ENCODE measurements at places on chromosomes 2 and 18. TPM values are rescaled to one million over a fixed set of nuclear protein-coding genes. Genes with fewer than 3 reads are reported as not detected.

The ZNG1B gene
- 44.0 TPM for total RNA-seq

The RHOB gene
- total RNA-seq = 8.9 TPM

GRCh38 chr18:34623557-34623956 lies 86.5 kb upstream of the DTNA start:
- DNase-seq = no peak

GRCh38 chr2:220753486-220753885 lies 818.6 kb downstream of the EPHA4 start:
- no peak for DNase-seq

The CD226 gene
- 94.6 TPM for total RNA-seq

DNA sequence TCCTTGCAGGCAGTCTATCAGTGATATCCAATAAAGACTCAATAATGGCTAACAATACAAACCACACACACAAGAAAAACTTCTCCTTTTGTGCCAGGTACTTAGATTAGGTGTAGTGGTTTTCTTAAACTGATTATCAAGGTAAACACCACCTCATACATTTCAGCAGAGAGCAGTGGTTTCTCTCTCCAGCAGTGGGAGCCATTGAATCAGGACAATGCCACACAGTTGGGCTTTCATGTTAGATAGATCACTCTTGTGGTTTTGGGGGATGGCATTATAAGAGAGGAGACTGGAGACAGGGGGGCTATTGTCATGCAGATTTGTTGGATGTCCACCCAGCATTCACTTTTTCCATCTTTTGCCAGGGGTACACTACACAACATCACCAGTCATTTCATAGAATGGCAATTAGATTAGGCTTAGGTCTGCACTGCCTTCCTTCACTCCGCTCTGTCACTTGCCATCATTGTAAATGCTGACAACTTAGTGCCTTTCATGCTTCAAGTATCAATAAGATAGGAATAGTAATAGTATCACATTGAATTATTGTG lies 13.6 kb upstream of the IRS1 start:
- DNase-seq = no peak

The CXCR1 gene
- total RNA-seq = not detected

DNA sequence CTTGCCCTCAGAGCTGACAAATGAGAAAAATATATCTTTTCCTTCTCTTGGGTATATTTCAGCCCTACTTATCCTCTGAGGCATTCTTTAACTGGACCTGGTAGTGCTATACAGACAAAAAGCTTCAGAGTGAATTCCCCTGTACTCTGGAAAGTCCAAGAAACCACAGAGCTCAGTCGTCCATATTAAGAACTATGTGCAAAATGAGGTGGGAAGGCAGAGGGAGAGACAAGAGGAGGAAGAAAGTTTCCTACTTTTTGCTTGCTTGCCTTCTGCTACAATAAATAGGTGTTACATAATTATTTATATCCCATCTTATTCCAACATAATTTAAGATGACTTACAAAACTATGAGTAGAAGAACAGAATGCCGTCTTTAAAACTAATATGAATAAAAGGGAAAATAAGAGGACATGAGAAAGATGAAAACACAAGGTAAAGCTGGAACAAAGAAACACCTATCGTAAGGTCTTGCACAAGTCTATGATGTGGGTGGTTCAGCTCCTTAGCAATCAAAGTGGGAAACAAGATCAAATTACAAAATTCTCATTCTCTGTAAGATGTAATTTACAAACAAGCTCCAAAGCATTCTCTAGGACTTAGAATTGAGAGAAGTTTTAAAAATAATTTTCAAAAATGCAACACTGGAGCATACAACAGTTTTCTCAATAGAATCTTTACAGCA lies 97.9 kb downstream of the BAZ2B start:
- DNase-seq = no peak

GRCh38 chr2:85503168-85503850 lies 35.7 kb upstream of the MAT2A start:
- DNase-seq = no peak

The FSHR gene
- not detected for total RNA-seq

DNA sequence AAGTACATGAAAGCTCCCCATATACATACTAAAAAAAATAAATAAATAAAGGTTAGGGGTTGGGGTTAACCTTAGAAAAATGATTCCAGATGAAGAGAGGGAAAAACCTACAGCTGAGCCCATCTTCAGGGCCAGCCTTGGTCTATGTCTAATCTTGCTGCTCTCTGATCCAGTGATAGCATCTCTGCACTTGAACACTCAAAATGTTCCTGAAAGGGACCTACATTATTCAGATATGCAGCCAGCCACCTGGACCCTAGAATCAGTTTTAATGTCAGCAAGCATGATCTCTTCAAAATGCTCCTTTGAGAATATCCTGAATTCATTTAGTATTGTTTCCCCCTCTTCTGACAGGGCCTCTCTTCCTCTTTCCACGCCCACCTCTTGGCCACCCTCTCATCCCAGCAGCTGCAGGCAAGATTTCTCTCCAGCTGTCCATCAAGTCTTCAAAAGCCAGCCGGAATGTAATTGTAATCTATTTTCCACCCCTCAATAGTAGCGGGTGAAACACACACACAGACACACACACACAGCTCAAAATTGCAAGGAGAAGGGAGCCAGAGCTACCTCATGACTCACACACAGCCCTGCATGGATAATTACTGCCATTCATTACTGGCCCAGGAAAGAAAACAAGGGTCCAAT lies 135.5 kb downstream of the MYO3B start:
- no peak for DNase-seq

The RFTN2 gene
- not detected for total RNA-seq

The OTX1 gene
- total RNA-seq = not detected

- DNase-seq = peak; percentile 82
Observed at GRCh38 chr2:65055422-65056214, 598 bp upstream of the CEP68 start.

- no peak for DNase-seq
Observed at GRCh38 chr2:25387876-25388449, 46.2 kb upstream of the DNMT3A start.

The ABHD1 gene
- 2.1 TPM for total RNA-seq

DNA sequence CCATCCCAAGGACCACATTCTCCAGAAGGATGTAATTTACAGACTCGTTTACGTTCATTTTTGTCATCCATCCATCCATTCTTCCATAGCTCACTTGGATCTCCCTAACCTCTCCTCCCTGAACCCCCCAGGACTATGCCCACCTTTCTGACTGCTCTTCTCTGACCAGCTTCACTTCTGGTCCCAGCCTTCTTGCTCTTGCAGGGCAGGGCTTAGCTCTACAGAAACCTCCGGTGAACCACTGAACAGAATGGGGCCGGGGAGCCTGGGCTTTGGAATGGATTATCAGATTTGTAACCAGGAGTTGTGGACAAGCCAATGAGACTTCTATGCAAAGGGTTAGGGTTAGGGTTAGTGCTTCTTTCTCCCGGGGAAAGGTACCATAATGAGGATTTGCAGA lies 95.0 kb downstream of the TGFA start:
- no peak for DNase-seq

DNA sequence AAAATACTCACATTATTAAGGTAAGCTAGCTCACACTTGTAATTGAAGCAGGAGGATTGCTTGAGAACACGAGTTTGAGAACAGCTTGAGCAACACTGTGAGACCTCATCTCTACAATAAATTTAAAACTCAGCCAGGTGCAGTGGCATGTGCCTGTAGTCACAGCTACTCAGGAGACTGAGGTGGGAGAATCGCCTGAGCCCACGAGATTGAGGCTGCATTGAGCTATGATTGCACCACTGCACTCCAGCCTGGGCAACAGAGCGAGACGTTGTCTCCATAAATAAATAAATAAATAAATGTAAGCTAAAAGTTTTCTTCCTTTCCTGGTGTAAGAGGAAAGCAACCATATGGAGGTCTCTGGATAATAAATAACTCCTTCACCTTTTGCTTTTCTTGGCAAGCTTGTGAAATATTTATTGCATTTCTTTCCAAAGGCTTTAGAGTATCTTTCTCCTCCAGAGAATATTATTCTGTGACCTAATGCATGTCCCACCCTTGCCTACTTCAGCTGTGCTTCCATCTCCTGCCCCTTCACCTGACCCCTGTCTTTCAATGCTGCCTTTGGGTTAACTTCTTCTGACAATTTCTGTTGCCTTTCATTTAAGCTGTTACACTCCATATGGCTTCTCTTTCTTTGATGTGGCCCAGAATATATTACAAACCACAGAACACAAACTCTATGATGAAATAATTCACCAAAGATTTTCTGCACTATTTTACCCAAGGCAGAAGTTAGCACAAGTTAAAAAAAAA lies 280.7 kb upstream of the RND3 start:
- DNase-seq = no peak

The CXCR2 gene
- not detected for total RNA-seq

- no peak for DNase-seq
Observed at GRCh38 chr2:128446049-128446873, 127.6 kb upstream of the HS6ST1 start.

The SPATA3 gene
- not detected for total RNA-seq

GRCh38 chr2:222033541-222033940 lies 265.3 kb downstream of the PAX3 start:
- DNase-seq = no peak

DNA sequence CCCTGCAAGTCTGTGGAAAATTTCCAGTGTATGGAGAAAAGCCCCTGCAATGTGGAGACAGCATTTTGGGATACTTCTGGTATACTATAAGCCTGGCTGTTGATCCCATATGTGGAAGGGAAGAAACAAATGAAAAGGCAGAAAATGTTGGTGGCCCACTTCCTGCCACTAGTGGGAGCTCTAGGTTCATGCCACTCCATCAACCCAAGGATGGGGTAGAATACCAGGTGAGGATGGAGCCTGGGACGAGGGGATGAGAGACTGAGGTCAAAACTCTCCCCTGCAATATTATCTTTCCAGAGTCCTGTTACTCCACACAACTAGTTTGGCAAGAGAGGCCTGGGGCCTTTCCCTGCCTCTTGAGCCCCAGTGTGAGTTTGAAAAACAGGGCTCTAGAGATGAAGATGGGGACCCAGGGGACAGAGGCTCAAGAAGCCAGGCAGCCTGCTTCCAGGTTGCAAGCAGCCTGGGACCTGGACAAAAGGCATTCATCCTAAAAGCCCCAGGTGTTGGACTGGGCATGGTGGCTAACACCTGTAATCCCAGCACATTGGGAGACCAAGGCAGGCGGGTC lies 31.9 kb downstream of the BMP10 start:
- peak; percentile 19 for DNase-seq

GRCh38 chr2:238928520-238929241 lies 80.8 kb downstream of the TWIST2 start:
- DNase-seq = no peak

DNA sequence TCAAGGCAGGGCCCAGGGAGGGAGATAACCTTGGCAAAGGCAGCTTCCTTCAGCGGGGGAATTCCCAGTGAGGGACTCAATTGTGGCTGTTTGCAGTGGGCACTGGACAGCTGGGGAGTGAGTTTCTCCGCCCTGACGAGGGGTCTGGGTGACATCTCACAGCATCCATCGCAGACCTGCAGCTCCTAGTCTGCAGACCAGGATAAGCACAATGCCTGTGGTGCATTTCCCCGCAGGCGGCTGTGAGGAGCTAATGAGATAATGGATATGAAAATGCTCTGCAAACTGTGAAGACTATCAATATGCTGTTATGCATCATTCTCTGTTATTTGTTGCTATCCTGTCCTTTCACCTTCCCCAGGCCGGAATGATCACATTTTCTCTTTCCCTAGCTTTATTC lies 30.0 kb upstream of the CYP1B1 start:
- DNase-seq = no peak

DNA sequence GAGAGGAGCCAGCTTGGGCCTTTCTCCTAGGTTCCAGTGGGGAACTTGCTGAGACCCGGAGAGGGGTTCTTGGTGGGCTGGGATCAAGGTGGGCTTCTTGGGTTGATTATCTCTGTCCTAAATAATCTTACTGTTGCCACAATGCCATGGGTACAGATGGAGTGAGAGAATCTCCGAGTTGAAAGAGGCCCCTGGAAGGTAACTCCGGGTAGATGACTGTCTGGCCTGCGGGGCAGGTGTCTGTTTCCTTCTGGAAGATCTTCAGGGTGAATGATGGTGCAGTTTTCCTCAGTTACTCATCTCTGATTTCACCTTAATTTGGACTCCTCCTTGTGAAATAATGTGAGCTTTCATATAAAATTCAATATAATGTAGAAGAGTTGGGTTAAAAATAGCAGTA lies 159.4 kb downstream of the ACTR3 start:
- DNase-seq = no peak

DNA sequence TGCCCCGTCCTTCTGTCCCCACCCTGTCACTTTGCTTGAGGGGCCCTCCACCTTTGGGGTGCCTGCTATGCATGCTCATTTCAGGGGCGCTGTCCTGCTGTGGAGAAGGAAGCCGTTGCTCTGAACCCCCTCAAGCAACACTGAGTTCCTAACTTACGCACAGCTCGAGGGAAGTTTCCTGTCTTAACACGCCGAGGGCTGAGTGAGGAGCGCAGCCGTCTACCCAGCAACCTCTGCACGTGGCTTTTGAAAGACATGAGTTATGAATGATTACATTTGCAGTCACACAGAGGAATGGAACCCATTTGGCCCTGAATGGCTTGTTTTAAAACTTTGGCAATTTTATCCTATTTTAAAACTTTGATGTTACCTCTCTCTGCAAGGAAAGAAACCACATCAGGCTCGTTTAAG lies 14.0 kb downstream of the RAMP1 start:
- no peak for DNase-seq

- no peak for DNase-seq
Observed at GRCh38 chr2:133532919-133533318, 35.3 kb downstream of the NCKAP5 start.

- no peak for DNase-seq
Observed at GRCh38 chr18:9823805-9824473, 61.8 kb upstream of the TXNDC2 start.

The LBX2 gene
- total RNA-seq = 0.30 TPM

GRCh38 chr2:151878655-151879563 lies 50.7 kb upstream of the ARL5A start:
- DNase-seq = no peak

GRCh38 chr2:48383036-48383435 lies 146.9 kb upstream of the STON1 start:
- DNase-seq = no peak

GRCh38 chr18:47979611-47980200 lies 49.2 kb upstream of the SMAD2 start:
- DNase-seq = no peak

The HPCAL1 gene
- total RNA-seq = 80.7 TPM

The CRACDL gene
- 1.2 TPM for total RNA-seq

DNA sequence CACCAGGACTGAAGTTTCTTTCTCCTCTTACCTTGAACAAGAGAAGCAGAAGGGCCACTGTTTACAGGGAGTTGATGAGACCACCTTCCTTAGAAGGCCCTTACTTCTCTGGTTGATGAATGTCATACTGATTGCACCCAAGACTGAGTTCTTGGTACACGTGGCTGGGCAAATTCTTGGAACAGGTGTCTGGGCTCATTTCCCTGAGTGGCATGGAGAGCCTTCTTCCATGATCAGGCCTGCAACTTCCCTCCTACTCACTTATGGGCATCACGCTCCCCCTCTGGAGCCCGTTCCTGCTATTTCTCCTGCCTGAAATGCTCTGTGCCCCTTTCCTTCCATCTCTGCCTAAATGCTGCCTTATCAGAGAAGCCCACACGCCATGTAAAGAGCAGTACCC lies 110.3 kb downstream of the PTPRM start:
- DNase-seq = no peak

Data from CD4-positive, alpha-beta memory T cell (primary cell).